Pancreas (tissue), 10 donors: ENCODE measurements at places on chromosomes 4 and X. TPM values are rescaled to one million over a fixed set of nuclear protein-coding genes. Genes with fewer than 3 reads are reported as not detected.

Gene CHM
- polyA plus RNA-seq: 3.9 TPM

Gene CDKL2
- 0.23 TPM for polyA plus RNA-seq

Gene NLGN4X
- 0.49 TPM for polyA plus RNA-seq

Gene CLIC2
- polyA plus RNA-seq: 2.2 TPM

Gene FBXO8
- 6.7 TPM for polyA plus RNA-seq

Gene TNMD
- polyA plus RNA-seq: 0.61 TPM

Gene LRIT3
- polyA plus RNA-seq: 0.27 TPM

Gene VCX
- polyA plus RNA-seq: 0.23 TPM

Gene IL2RG
- polyA plus RNA-seq: 1.3 TPM
